SIG-M5 (cell line): ENCODE measurements at places on chromosomes 4 and X.
A peak's percentile ranks its signal among the peaks of the same experiment; 100 is the strongest.

DNA sequence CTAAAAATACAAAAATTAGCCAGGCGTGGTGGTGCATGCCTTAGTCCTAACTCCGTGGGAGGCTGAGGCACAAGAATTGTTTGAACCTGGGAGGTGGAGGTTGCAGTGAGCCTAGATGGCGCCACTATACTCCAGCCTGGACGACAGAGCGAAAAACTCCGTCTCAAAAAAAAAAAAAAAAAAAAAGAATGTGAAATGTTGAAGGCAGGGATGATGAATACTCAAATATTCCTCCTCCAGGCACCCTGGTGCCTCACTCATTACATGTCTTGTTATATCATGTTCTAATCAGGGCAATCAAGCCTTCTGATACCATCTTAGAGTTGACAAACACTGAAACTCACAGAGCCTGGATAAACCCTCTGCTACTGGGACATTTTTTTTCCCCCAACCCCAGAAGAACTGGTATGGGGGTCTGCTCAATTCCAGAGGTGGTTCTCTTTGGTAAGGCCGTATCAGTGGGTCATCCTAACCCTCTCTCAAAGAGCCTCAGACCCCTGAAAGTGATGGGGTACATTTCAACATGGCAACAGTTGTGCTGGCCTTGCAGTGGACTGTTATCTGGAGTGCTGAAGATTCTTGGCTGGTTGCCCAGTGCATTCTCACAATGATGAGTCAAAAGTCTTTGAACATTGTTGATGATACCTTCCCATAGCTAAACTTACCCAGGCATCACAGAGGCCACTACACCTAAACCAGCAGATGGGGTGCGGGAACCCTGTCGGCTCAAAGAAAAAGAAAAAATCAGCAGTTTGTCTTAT, 2.4 kb upstream of the SH3KBP1 start:
- DNase-seq, result no peak

DNA sequence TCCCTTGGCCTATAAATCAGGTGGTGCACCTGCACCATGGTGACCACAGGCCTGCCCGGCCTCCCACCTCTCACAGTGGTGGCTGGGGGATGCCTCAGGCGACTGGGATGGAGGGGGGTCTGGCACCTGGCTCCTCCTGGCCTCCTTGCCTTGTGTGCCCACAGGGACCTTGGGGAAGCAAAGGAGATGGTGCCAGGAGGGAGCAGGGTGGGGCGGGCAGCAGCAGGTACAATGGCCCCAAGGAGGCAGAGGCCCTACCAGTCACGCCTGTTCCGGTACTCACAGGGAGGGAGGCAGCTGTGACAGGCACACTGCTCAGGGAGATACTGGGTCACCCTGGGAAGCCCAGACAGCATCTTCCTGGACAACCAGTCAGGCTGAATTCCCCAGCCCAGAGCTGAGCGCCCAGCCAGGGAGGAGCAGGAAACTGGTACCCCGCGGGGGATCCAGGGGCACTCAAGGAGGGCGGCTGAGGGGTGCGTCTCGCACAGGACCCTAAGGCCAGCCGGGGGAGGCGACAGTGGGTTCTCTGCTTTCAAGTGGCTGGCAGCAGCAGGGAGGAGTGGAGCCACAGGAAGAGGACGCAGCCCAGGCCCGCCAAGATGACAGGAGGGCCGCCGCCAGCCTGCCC, 1.2 kb upstream of the TREX2 start:
- DNase-seq, result no peak

GRCh38 chr4:136056748-136057147, 1475.5 kb downstream of the PCDH18 start:
- no peak for DNase-seq

DNA sequence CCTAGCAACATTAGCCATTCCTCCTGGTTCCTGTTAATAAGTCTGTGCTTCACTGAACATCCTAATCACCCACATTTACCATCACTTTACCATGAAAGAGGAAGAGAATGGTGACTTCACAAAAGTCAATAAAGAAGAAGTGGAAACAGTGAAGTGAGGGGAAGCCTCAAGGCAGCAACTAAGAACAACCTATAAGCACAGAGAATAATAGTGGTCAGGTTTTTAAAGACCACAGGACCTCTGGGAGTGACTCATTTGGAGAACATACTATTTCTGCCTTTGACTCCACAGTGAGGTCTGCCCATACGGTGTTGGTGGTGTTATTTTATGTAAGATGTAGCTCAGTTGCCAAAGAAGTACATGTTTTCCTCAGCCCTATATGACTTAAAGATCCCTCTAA, 86.0 kb upstream of the TET2 start:
- peak; percentile 96 for DNase-seq

- no peak for DNase-seq
Measured at GRCh38 chrX:1451251-1451660, 1.5 kb downstream of the ASMTL start.

- DNase-seq, result no peak
Measured at GRCh38 chrX:134658002-134658759, at the start of gene PLAC1. Gene PLAC1, minus strand, starts transcription at chrX:134658471. Its CDS starts 91,789 bp downstream, at chrX:134566682.

DNA sequence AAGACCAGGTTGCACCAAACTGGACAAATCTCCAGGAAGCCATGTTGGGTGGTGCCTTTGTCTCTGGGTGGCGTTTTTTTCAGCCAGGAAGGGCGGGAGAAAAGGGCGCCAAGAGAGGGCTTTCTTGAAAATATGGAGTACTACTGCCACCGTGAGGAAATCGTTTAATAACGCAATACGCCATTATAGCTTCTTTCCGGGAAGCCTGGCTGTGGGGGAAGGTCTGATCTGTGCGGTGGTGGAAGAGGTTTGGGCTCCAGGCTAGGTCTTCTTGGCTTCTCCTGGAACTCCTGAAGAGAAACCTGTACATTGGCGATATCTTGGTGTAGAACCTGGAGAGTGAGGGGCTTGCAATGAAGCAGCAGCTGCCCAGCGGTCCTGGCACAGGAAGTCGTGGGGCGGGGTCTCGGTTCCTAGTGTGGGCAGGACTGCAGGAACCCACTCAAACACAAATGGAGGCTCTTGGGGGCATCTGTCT, 202.7 kb downstream of the OR13H1 start:
- no peak for DNase-seq

GRCh38 chr4:130760246-130760645, 1664.3 kb downstream of the C4orf33 start:
- no peak for DNase-seq

DNA sequence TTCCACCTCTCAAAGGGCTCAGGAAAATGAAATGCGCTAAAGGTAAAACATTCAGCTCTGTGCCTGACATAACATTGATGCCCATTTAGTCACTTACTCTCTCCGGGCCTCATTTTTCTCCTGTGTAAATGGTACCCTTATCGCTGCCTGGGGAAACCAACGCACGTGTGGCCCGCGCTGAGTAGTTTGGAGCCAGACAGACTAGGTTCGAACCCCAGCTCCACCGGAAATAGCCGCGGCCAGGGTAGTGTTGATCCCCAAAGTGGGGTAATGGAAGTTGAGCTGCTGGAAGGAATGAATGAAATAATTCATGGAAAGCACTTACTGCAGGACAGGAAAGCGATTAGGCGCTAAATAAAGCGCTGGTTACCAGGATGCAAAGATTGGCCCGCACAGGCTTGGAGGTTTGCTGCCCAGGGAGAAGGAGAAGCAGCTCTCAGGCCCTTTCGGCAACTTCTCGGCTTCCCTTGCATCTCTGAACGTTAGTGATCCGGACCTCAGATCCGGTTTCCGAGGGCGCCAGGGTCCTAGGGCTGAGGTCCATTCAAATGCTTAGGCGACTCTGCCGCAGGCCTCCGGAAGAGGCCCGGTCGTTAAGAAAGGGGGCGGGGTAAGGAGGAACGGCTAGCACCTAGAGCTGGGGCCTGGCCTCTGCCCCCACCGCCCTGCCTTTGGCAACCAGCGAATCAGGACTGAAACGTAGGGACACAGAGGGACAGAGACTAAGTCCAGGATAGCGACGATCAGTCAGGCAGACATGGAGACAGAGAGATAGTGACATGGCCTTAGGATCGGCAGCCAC, 13.3 kb downstream of the NKX3-2 start:
- no peak for DNase-seq

- no peak for DNase-seq
Measured at GRCh38 chr4:88244816-88245579, 39.4 kb downstream of the PPM1K start.

- no peak for DNase-seq
Measured at GRCh38 chr4:133799717-133800315, 401.8 kb downstream of the PABPC4L start.

DNA sequence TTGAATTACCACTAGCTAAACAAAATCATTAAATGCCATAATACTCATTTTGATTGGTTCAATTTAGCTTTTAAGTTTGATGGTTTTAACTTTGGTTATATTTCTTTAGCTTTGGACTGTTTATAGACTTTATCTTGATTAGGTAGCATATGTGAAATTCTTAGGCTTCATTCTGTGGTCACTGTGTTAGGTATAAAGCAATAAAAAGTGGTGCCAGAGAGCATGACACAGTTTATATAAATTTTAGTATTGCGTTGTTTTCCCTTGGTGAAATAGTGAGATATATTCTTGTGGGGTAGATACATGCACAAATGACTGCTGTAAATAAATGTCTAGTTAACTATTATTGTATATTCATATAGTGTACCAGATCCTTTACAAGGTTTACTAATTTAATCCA, 474.2 kb upstream of the GRID2 start:
- no peak for DNase-seq

- DNase-seq, result no peak
Measured at GRCh38 chr4:76984127-76984526, 34.6 kb downstream of the SEPTIN11 start.

DNA sequence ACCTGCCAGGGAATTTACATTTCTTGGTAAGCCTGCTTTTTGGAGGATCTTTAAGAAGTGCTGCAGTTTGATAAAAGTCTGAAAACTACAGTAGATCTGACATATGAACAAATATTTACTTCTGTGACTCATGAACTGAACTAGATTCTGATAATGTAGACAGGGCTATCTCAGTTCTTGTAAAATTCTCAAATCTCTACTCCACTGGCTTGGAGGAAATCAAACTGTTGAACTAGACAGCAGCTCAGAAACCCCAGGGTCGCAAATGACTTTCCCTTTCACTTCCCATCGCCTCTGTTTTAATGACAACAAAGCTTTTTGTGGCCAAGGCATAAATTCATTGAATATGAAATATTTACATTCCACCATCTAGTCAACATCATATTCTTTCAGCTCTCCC, 15.4 kb upstream of the OCIAD1 start:
- no peak for DNase-seq

GRCh38 chrX:136192839-136193414, 45.6 kb downstream of the FHL1 start:
- no peak for DNase-seq

DNA sequence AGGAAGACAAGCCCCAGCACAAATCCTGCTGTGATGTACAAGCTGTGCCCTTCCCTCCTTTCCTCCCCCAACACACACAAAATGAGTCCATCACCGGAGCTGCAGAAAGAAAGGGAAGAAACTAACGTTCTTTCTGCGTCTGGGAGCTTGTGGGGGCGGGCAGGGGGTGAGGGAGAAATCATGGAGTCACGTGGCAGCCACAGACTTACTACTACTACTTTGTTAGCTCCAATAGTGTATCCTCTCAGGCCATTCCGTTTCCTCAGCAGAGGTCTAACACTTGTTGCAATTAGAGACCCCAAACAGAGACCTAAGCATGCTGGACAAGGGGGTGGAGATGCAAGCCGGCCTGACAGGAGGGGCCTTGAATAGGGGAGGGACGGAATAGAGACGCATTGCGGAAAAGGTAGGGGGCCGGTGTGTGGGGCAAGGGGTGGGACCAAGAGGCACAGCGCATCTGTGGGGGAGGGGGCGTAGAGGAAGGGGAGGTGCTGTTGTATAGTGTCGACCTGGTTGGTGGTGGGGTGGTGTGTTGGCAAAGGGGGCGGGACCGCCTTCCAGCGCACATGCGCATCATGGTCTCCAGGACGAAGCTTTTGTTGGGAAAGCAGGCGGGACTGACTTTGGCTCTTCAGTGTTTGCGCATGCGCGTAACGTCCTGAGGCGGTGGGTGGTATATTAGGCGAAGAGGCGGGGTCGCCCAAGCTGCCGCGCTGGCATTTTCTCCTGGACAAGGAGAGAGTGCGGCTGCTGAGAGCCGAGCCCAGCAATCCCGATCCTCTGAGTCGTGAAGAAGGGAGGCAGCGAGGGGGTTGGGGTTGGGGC, at the start of gene MAGED1:
MAGED1 (plus strand) TSS at position 703 of the 825 bp plus-strand sequence. CDS start 682 bp downstream, outside the sequence.
- DNase-seq, result no peak

DNA sequence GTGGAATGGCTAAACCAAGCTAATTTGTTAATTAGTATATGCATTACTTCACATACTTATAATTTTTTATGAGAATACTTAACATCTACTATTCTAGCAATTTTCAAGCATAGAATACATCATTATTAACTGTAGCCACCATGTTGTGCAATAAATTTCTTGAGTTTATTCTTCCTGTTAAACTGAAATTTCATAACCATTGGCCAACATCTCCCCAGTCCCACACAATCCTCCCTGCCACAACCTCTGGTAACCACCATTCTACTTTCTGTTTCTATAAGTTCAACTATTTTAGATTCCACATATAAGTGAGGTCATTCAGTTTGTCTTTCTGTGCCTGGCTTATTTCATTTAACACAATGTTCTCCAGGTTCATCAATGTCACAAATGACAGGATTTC, 208.5 kb downstream of the PPP4R3C start:
- DNase-seq, result peak; percentile 13

GRCh38 chr4:182843808-182844325, 73.3 kb downstream of the DCTD start:
- no peak for DNase-seq

- DNase-seq, result no peak
Measured at GRCh38 chr4:99062120-99062519, 26.5 kb downstream of the ADH5 start.

DNA sequence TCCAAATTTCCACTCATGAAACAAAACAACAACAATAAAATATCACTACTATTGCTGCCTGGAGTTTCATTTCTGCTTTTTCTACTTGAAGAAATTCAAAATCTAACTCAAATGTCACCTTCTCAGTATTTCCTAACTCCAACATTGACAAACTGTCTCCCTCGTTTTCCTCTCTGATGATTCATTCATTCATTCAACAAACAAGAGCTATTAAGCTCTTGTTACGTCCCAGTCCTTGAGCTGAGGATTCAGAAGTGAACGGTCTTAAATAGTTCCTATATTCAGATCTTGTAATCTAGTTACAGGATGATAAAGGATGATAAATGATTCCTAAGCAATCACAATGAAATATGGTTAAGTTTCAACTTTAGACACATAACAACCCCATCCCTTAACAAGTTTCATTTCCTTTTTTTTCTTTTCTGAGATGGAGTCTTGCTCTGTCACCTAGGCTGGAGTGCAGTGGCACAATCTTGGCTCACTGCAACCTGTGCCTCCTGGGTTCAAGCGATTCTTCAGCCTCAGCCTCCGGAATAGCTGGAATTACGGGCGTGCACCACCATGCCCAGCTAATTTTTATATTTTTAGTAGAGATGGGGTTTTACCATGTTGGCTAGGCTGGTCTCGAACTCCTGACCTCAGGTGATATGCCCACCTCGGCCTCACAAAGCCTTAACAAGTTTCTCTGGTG, 1.7 kb downstream of the SLC9B2 start:
- peak; percentile 76 for DNase-seq

- DNase-seq, result no peak
Measured at GRCh38 chrX:87098477-87098876, 419.1 kb upstream of the KLHL4 start.
